ENCODE measurements at places on chromosomes 11 and 22. TPM values are rescaled to one million over a fixed set of nuclear protein-coding genes. Genes with fewer than 3 reads are reported as not detected.

Gene RBM7
- total RNA-seq, result 28.7 TPM

Gene SYT7
- total RNA-seq, result 12.4 TPM

Gene SLC43A3
- 13.5 TPM for total RNA-seq

Gene MISFA
- total RNA-seq, result 7.8 TPM

Gene CCDC88B
- 9.5 TPM for total RNA-seq

Gene VPREB3
- total RNA-seq, result 0.93 TPM

Gene PAFAH1B2
- 76.5 TPM for total RNA-seq

Gene ARHGAP1
- total RNA-seq, result 164 TPM

DNA sequence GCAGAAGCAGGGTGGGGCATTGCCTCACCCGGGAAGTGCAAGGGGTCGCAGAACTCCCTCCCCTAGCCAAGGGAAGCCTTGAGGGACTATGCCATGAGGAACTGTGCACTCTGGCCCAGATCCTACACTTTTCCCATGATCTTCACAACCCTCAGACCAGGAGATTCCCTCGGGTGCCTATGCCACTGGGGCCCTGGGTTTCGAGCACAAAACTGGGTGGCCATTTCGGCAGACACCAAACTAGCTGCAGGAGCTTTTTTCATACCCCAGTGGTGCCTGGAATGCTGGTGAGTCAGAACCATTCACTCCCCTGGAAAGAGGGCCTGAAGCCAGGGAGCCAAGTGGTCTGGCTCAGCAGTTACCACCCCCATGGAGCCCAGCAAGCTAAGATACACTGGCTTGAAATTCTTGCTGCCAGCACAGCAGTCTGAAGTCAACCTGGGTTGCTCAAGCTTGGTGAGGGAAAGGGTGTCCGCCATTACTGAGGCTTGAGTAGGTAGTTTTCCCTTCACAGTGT is 573.7 kb upstream of the ANO3 start:
- DNase-seq, result no peak

DNA sequence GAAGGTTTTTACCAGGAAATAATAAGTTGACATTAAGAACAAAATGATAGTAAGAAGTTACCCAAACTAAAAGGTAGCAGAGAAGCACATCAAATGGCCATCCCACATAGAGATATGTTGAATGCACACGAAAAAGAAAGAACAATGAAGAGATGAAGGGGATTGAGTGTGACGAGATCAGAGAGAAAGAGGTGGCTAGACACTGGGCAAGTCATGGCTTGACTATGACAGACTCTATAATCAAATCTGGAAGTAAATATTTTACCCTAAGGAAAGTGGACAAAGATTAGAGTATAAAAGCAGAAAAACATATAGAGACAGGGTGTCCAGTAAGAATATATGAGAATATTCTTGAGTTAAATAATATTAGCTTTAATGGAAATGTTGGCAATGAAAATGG is 31.4 kb downstream of the CASP12 start:
- DNase-seq, result no peak

DNA sequence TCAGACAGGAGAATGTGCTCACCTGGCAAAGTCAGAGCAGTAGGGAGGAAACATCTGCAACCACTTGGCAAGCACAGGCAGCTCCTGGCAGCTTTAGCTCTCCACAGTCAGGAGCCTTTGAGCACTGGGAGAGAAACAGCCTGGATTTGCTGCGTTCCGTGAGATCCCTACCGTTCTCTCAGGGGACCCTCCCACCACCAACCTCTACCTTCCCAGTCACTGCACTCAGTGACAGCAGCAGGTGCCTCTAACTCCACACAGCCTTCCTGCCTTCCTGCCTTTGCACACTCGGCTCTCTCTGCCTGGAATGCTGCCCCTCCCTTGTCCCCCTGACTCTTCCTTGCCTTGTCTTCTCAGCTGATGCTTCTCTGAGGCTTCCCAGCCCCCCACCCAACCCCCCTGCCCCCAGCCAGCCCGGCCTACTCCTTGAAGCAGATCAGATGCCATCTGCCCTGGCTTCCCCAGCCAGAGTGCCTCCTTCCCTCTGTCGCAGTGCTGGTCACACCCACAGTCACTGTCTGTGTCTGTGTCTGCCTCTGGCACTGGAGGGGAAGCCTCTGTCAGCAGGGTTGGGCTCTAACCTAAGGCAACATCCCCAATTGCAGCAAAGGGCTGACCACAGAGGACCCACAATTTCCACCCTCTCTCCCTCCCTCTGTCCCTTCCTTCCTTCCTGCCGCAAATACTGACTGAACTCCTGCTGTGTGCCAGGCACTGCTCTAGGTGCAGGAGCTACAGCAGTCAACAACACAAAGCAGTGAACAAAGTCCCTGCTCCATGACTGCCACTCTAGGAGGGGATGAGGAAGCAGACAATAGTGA is 14.9 kb upstream of the TSKU start:
- peak; percentile 45 for DNase-seq

GRCh38 chr11:70433038-70433437 is 34.7 kb downstream of the CTTN start:
- DNase-seq, result no peak

DNA sequence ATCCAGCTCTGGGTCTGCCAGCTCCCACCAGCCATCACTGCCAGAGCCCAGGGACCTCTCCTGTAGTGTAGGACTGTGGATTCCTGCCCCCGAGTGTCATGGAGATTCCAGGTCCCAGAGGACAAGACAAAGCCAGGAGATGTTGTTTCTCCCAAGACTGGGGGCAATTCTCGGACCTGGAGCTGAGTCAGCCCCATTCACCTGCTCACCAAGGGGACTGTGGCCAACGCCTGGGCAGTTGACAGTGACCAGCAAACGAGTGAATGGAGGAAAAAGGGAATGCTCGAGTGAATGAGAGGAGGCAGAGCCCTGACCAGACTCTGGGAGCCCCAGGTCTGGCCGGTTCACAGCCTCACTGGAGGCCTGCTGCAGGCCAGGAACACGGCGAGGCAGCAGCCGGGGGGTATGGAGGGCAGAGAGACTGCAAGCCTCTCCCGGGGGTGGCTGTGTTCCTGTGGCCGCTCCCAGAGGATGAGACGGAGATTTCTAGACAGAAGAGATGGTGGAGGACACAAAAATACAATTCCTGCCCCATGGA is 61.3 kb upstream of the PRR5 start:
- no peak for DNase-seq

DNA sequence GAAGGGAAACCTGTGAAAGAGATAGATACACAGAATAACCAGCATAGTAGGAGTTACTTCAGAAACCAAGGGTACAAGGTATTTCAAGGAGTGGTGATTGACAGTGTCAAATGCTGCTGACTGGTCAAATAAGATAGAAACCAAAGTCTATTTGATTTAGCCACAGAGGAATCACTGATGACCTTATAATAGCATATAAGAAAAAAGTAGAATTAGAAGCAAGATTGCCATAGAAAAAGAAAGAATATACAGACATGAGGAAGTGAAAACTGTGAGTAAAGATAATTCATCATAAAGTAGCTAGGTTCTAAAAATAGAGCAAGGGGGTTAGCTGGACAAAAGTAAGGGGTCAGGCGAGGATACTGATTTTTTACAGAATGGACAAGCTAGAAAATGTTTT is 14.2 kb downstream of the ZBTB44 start:
- DNase-seq, result no peak

- DNase-seq, result no peak
These were observed 102.3 kb upstream of the OR5AK2 start for GRCh38 chr11:56886455-56886854.

GRCh38 chr11:88183233-88183632 is 8.0 kb upstream of the RAB38 start:
- DNase-seq, result no peak

GRCh38 chr22:40919446-40919845 is 31.7 kb upstream of the RBX1 start:
- DNase-seq, result no peak

GRCh38 chr11:130766650-130767565 is 149.4 kb downstream of the SNX19 start:
- DNase-seq, result no peak
